CD4-positive, alpha-beta memory T cell (primary cell): ENCODE measurements at places on chromosomes 5 and 9. TPM values are rescaled to one million over a fixed set of nuclear protein-coding genes. Genes with fewer than 3 reads are reported as not detected.

Gene CBY3
- 0.36 TPM for polyA plus RNA-seq

Gene RNF224
- not detected for polyA plus RNA-seq

Gene CNTFR
- not detected for polyA plus RNA-seq

Gene ADAMTSL1
- not detected for polyA plus RNA-seq

Gene SLCO4C1
- polyA plus RNA-seq = 0.09 TPM

Gene UNC5A
- not detected for polyA plus RNA-seq

Gene TLX3
- polyA plus RNA-seq = not detected
